ENCODE measurements at places on chromosomes 11 and 22. TPM values are rescaled to one million over a fixed set of nuclear protein-coding genes. Genes with fewer than 3 reads are reported as not detected.

GRK3 gene
- 27.2 TPM for total RNA-seq

MS4A6A gene
- total RNA-seq: not detected

DNA sequence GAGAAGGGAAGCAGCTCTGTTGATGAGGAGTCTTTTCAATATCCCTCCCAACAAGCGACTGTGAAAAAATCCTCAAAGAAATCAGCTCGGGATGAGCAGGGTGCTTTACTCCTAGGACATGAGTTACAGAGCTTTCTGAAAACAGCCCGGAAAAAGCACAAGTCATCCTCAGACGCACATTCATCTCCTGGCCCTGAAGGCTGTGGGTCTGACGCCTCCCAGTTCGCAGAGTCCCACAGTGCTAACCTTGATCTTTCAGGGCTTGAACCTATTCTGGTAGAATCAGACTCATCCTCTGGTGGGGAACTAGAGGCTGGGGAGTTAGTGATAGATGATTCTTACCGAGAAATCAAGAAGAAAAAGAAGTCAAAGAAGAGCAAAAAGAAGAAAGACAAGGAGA, 7.7 kb downstream of the HMGXB4 start:
- H3K27me3 ChIP-seq: no peaks in the 10 kb centered on the region
- ATAC-seq: no peak
- peaks cover 86% of the 10 kb centered on the region for H3K36me3 ChIP-seq
- no peak overlapping the region for H3K4me3 ChIP-seq

DNA sequence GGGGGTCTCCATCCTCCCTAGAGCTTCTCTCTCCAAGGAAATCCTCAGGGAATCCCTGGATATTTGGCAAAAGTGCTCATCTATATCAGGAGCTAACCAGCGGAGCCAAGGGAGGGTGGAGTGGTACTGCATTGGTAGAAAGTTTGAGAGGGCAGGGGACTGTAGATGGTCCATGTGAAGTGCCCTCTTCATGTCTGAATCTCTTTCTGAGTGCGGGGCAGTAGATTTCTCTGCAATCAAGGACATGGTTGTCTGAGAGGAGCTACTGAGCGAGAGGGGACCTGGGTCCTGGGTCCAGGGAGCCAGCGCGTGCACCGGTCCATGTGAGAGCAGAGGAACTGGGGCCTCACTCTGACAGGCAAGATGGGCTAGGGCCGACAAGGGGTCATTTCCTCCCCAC, 701 bp downstream of the DIXDC1 start:
- no peaks in the 10 kb centered on the region for H3K27me3 ChIP-seq
- no peak for ATAC-seq
- H3K27ac ChIP-seq: peak overlapping the region; percentile 99
- peak overlapping the region; percentile 94 for H3K4me3 ChIP-seq

- no peaks in the 10 kb centered on the region for H3K27me3 ChIP-seq
- no peaks in the 10 kb centered on the region for H3K36me3 ChIP-seq
- peaks cover under 1% of the 10 kb centered on the region for H3K4me1 ChIP-seq
- no peak overlapping the region for H3K27ac ChIP-seq
- ATAC-seq: no peak
Observed at GRCh38 chr11:104852811-104853210, 45.4 kb downstream of the CASP12 start.

- no peak overlapping the region for H3K27ac ChIP-seq
- no peak overlapping the region for H3K4me3 ChIP-seq
- ATAC-seq: no peak
- H3K27me3 ChIP-seq: peaks cover 23% of the 10 kb centered on the region
Observed at GRCh38 chr22:49306632-49307480, 520.8 kb downstream of the BRD1 start.

DNA sequence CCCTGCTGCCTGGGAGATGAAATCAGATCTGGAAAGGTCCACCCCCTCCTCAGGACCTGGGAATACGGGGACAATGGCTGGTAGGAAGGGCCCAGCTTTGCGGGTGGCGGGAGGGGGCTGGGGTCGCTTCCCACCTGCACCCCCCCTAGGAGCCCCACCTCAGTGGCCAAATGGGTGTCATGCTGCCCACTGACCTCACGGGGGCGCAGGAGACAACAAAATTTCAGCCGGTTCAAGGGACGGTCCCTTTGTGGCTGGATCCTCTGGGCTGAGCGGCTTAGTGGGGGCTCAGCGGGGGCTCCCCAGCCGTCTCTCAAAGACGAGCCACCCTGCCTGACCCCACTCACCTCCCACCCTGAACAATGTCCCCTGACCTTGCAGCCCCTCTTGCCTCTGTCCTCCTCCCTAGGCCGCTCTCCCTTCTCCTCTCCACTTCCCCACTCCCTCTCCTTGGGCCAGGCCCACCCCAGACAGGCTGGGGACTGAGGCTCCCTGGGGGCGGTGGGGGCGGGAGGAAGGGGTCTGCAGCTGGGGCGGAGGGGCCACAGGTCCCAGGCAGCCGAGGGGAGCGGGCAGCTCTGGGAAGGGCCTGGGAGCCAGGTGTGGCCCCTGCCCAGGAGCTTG, 39.3 kb upstream of the H19 start:
- no peak overlapping the region for H3K4me3 ChIP-seq
- H3K27ac ChIP-seq: no peak overlapping the region
- peak; percentile 63 for ATAC-seq
- no peaks in the 10 kb centered on the region for H3K4me1 ChIP-seq
- H3K27me3 ChIP-seq: no peaks in the 10 kb centered on the region

GRCh38 chr11:10551845-10552352, 10.9 kb upstream of the RNF141 start:
- H3K27ac ChIP-seq: no peak overlapping the region
- ATAC-seq: no peak
- no peaks in the 10 kb centered on the region for H3K36me3 ChIP-seq
- H3K4me3 ChIP-seq: no peak overlapping the region

DNA sequence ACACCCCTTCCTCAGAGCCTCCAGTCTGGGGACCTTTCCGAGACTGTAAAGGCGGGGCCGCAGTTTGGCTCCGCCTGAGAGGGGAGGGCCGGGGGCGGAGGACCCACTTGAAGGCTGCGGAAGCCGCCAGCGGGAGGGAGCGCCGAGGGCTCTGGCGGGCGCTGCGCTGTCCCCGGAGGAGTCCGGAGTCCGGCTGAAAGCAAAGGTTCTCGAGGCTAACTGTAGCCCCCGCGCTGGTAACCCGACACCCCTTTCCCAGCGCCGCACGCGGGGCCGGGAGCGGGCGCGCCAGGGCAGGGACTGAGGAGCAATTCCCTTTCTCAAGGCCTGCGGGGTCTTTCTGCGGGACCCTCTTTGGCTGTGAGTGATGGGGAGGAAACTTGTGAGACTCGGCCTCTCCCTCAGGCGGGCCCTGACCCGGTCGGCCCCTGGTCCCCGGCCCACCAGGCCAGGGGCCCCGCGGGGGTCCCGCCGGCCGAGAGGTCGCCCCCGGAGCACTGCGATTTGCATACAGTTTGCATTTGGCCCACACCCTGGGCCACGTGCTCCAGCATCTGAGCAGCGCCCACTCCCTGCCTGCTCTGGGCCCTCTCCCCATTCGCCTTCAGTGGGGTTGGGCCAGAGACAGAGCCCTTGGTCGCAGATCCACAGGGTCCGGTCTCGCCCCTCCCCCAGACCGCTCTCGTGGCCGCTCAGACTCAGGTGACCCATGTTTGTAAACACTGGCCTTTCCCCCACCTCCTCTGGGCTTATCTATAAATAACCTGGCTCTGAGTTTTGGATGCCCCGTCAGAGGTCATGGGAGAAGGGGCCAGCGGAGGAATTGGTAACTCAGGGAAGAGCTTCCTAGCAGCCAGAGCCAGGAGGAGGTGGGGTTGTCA, 519 bp upstream of the ART5 start:
- H3K4me1 ChIP-seq: no peaks in the 10 kb centered on the region
- H3K4me3 ChIP-seq: peak overlapping the region; percentile 58
- no peak overlapping the region for H3K27ac ChIP-seq
- ATAC-seq: peak; percentile 88
- no peaks in the 10 kb centered on the region for H3K36me3 ChIP-seq
